ENCODE measurements at places on chromosomes 6 and 20.

DNA sequence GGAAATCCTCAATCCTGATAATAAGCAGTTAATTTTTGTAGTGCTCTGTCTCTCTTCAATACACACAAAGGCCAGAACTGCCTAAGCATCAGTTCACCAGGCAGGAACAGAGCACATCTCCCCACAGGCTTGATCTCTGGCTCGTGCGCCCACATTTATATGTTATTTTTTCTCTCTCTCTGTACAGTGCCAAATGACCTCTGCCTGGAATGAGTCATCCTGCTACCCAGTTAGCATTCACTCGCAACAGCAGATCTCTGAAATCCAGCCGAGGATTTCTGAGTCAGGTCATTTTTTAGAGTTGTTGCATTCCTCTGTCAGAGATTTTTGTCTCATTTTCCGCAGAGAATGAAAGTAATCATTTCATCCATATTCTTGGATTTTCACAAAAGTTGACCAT lies 107.1 kb downstream of the COL12A1 start:
- DNase-seq: no peak

- peak; percentile 14 for DNase-seq
These were observed at the start of gene DLK2 for GRCh38 chr6:43455531-43456428. Gene DLK2 (minus strand): TSS chr6:43455548. CDS start chr6:43454825, 723 bp downstream.

DNA sequence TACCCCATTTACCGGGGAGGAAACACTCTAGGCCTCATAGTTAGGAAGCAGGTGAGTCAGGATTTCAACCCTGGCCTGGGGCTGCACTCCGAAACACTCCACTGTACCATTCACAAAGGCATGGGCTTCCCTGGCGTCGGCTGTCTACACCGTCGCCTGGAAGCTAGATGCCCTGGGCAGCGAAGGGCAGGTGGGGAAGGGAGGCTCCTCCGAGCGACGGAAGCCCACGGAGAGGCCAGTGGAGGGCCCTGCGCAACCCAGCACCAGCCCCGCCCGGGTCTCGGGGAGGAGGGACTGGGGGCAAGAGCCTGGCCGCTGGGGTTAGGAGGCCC lies 16.1 kb downstream of the SDCBP2 start:
- DNase-seq: no peak

DNA sequence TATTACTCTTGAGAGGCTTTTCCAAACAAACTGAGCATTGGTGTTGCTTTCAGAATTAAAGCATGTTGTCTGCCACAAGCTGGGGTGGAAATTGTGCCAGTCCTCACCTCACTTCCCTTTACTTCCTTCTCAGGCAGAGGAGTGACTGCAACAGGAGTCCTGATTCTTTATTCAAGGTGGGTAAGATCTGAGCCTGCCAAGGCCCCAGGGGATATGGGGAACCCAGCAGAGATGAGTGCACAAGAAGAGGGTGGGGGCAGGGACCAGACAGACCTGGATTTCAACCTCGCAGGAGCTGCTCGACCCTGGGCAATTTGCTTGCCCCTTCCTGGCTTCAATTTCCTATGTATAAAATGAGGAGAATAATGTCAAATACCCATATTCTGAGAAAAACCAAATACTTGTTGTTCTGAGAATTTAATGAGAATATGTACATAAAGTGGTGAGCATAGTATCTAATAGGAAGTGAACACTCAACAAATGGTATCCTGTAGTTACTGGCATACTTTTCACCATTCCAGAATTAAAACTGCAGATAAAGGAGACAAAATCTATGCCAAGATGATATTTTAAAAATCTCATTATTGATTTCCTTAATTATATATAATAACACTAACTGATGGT lies 17.8 kb downstream of the MAN1A1 start:
- no peak for DNase-seq

GRCh38 chr6:104531646-104532045 lies 328.1 kb downstream of the HACE1 start:
- peak; percentile 16 for DNase-seq

- no peak for DNase-seq
These were observed 87.1 kb downstream of the TMEM242 start for GRCh38 chr6:157236040-157236725.

- DNase-seq: no peak
These were observed 14.3 kb upstream of the SIRT5 start for GRCh38 chr6:13559968-13560650.

DNA sequence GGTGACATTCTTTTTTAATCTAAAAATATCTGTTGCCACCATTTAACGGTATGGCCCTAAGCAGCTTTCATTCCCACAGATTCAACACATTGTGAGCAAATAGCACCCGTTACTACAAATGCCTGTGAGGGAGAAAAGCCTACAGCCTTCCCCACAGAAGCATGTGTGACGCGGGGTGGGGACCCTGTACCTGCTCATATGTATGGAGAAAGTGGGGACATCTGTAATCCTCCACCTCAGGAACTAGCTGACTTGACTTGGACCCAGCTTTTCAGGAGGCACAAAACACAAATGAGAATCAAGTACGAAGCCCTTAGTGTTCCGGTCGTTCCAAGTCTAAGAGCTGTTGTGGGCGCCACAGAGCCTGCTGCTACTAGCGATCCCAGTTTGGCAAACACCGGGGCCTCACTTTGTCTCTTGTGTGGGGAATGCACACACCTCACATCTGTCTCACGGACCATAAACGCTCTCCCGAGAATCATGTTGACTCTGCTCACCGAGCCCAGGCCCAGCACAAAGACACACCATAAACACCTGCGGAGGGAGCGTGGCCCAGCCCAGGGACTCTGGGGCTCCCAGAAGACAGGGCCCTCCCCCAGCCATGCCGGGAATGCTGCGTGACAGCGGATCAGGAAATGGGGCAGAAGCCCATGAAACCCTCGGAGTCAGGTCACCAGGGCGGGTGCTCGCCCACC lies 21.6 kb downstream of the DLL1 start:
- no peak for DNase-seq

DNA sequence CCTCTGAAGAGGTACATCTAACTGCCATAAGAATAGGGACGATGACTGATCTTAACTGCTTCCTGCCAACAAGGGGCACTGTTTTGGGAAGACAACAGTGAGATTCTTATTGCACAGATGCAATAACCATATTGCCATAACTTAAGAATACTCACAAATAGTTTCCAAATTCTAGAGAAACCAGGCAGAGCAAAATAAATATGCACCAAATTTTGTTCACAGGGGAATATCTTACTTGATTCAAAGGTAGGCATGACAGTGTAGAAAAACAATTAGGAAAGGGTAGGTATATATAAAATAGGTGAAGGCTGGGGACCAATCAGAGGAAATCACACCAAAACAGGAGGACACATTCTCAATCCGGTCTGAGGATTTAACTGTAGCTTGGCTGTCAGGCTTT lies 49.9 kb upstream of the CST7 start:
- no peak for DNase-seq
